NCI-H2081 treated with DMSO at 0.1 percent for 48 hours (cell line): ENCODE measurements at places on chromosomes 6 and 20.

DNA sequence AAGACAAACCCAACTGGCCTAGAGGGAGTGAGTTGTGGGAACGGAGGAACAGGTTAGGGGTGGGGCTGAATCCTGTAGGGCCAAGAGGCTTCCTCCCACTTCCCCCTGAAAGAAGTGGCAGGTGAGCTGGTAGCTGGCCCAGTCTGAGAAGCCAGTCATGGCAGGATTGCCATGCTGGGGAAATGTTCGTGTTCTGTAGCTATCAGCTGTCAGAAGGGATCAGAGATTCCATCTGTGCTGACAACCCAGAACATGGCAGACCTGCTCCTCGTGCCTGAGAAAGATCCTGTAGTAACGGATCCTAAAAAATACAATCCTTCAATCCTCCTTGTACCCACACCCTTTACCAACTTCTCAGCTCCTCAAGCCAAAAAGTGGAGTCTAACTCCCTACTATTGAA is 43.0 kb downstream of the BANF2 start:
- DNase-seq, result no peak

GRCh38 chr6:160767647-160768019 is 65.6 kb downstream of the PLG start:
- DNase-seq, result no peak

DNA sequence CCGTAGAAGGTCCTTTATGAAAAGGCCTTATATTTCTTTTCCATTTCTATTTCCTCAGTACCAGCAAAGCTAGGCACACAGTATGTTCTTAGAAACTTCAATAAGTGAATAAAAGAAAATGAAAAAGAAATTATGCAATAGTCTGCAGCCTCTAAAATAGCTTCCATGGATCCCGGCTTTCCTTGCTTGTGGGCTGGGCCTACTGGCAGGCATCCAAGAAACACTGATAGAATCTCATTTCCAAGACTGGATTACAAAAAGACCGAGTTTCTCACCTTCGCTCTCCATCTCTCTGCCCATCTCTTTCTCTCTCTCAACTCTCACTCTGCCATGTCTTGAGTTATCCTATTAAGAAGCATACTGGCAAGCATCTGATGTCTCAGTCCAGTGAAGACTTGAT is 187.5 kb upstream of the FKBP1C start:
- no peak for DNase-seq

GRCh38 chr20:53990768-53991450 is 79.5 kb downstream of the BCAS1 start:
- DNase-seq, result no peak

GRCh38 chr6:36353411-36353915 is 16.8 kb upstream of the BNIP5 start:
- no peak for DNase-seq
